RPMI8226 (cell line): ENCODE measurements at places on chromosomes 16 and 17.
A peak's percentile ranks its signal among the peaks of the same experiment; 100 is the strongest.

GRCh38 chr16:1279081-1279944 lies 23.4 kb downstream of the TPSD1 start:
- DNase-seq, result no peak

DNA sequence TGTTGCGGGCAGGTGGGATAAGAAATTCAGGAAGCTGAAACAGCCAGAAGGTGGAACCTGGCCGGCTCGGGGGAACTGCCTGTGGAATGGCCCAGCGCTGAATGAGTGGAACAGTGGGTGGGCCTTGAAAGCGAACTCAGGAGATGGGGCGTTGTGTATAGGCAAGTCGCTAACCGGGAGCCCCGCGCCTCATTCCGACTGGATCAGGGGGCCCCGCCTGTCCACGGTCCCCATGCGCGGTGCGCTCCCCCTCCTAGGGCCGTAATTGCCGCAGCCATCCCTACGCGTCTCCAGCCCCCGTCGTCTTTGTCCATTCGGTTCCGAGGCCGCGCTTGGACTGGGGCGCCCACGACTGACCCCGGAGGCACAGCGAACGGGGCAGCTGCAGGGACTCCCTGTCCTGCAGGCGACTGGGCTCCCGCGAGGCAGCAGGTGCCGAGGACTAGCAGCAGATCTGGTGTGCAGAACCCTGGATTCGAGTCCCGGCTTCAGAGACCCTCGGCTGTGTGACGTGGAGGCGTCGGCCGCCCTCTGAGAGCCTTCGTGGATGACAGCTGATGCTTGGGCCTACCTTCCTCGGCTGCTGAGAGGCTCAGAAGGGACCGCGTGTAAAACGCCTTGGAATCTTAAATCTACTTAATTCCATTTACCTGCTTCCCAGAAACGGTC lies 10.9 kb upstream of the CA4 start:
- no peak for DNase-seq

DNA sequence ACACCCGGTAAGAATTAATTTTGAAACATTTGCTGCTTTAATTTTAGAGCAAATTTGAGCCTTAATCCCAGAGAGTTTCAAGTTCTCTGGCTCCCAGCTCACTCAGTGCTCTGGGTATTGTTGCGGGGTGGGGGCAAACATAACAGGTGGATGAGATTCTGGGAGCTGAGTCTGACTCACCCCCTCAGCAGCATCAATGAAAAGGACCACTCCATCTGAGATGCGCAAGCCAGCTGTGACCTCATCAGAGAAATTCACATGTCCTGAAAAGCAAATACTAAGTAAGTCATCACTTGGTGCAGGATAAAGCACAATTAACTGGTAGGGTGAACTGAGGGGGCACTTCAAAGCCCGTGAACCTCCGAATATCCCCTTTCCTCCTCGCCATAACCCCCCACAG lies 19.9 kb downstream of the EFTUD2 start:
- DNase-seq, result no peak

DNA sequence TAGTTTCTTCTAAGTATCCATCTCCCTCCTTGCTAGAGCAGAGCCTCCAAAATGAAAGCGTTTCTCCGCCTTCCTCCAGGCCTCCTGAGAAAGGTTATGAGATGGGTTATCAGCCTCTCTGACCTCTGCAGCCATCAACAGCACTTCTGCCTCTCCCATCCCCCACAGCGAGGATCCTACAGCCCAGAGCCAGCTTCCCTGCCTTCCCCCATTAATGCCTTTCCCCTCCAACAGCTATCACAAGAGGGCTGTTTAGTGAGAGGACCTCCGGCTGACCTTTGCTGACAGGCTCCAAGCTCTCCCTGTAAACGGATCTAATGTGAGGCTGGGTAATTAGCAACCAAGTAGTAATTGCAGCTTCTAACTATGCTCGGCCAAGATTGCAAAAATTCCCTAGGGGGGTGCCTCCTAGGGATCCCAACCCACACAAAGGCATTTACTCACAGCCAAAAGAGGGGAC lies 55.8 kb downstream of the ZFHX3 start:
- DNase-seq, result no peak

GRCh38 chr17:39791111-39791992 lies 53.6 kb downstream of the GRB7 start:
- no peak for DNase-seq

DNA sequence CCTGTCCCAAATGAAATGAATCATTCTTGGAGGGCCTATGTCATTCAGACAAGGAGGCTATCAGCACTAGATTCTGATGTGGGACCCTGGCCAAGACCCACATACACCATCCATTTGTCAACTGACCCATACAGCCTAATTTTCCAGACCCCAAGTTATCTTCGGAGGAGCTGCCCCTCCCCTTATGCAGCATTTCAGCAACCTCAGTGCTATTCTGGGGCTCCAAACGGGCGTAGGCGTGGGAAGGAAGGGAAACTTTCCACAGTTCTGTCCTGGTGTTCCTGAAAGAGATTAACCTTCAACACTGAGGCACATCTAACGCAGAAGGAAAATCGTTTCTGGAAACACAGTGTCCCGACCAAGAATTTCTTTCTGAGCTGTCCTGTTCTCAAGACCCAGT lies 86.7 kb downstream of the MYH11 start:
- no peak for DNase-seq

GRCh38 chr16:85834741-85835140 lies 35.2 kb downstream of the COX4I1 start:
- no peak for DNase-seq

- DNase-seq, result no peak
Measured at GRCh38 chr17:61863801-61864126, 436 bp upstream of the BRIP1 start.

DNA sequence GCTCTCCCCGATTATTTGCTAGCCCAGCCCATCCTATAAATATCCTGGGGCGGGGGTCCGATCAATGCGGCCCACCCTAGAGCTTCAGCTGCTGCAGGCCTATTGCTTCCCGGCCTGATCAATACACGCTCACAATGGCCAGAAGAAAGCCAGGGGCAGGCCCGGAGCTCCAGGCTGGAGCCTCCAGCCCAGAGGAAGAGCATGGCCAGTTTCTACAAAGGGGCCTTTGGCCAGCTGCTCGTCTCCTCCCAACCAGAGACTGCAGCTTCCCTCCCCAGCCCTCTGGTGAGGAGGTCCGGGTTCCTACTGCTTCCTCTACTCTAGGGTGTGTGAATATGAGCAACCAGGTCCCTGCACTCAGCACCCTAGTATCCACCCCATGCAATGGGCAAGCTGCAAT lies 36.7 kb downstream of the SALL1 start:
- no peak for DNase-seq

- no peak for DNase-seq
Measured at GRCh38 chr16:3797904-3798811, 80.8 kb upstream of the TRAP1 start.

- DNase-seq, result peak; percentile 40
Measured at GRCh38 chr16:66511602-66512271, 38.2 kb downstream of the TK2 start.

DNA sequence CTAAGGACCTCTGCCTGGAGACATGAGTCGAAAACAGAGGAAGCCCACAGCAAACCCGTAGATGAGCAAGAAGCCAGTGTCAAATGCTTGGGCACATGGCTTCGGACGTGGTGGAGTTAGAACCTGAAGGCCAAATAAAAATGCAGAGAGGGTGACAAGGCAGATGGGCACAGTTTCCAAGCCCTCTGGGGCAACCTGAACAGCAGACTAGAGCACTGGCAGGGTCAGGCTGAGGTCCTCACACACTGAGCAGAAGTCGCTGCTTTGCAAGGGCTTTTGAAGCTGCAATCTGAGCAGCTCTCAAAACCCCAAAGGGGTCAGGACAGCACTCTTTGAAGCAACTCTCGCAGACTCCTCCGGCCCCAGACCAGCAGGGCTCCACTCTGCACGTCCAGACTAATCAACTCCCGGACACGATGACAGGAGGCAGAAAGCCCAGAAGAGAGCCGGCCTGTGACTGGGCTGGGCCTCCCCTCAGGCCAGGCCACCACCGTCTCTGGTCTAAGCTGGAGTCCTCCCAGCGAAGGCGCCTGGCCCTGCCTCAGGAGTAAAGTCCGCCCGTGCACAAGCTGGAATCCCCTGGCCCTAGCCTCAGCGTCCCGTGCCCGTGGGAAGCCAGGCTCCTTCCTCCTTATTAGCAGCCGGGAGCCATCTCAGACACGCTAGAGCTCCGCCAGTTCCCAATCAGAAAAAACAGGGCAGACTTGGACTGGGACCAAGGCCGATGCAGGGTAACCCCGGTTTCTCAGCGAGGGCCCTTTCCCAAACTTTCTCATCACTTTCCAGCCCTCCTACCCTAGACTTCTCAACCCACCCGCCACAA lies 924 bp downstream of the SMARCD2 start:
- DNase-seq, result peak; percentile 45

- DNase-seq, result no peak
Measured at GRCh38 chr16:11597235-11598095, 10.7 kb upstream of the LITAF start.

DNA sequence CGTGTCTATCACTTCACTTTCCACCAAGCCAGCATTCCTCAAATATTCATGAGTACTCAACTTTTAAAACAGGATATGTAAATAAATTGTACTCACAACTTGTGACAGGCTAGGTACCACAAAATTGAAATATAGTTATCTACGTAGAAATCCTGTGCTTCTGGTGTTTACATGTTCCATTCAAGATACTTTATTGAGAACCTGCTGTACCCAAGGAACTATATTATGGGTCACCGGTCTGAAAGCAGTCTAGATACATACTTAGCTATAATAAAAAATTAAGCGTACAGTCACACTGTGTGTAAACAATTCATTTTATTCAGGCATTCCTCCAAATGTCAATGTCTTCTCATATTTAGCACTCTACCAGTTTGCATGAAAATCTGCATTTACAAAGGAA lies 482.2 kb upstream of the SOX9 start:
- no peak for DNase-seq

- DNase-seq, result no peak
Measured at GRCh38 chr16:1979271-1980029, 1.8 kb downstream of the NOXO1 start.

DNA sequence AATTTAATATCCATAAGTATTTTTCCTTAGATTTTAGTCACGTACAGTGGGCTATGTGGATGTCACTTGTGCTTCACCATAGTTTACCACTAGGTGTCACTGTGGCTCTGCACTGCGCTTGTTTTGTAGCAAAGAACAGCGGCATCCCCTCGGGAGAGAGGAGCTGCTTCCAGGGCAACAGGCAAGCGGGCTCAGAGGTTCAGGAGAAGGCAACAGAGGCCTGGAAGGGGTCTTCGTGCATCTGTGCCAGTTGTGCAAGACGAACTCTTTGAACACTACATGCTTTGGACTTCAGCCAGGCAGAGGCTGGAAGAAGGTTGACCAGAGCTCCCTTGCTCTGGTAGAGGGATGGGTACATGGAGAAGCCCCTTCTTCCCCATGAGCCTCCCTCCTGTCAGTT lies 20.6 kb downstream of the CYB561 start:
- DNase-seq, result peak; percentile 75

- DNase-seq, result no peak
Measured at GRCh38 chr16:58727028-58727781, 6.9 kb downstream of the GOT2 start.

GRCh38 chr17:18921912-18922451 lies 30.0 kb upstream of the SLC5A10 start:
- DNase-seq, result peak; percentile 72

GRCh38 chr17:81697261-81698044 lies 5.7 kb upstream of the MRPL12 start:
- no peak for DNase-seq

DNA sequence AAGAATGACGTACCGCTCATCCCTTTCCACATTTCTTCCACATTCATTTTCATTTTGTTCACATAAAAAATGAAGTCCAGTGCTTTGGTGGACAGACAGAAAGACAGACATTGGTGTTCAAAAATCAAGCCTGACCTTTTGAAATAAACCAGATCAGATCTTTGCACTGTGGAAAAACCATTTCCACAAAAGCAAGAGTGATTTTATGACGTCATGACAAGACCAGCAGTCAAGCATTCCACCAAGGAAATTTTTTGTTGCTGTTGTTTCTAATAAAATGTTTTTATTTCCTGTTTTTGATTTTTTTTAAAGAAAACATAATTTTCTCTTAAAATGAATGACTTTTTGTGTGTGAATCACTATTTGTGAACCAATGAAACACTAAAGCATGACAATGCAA lies 350.0 kb downstream of the KCNJ2 start:
- DNase-seq, result no peak

DNA sequence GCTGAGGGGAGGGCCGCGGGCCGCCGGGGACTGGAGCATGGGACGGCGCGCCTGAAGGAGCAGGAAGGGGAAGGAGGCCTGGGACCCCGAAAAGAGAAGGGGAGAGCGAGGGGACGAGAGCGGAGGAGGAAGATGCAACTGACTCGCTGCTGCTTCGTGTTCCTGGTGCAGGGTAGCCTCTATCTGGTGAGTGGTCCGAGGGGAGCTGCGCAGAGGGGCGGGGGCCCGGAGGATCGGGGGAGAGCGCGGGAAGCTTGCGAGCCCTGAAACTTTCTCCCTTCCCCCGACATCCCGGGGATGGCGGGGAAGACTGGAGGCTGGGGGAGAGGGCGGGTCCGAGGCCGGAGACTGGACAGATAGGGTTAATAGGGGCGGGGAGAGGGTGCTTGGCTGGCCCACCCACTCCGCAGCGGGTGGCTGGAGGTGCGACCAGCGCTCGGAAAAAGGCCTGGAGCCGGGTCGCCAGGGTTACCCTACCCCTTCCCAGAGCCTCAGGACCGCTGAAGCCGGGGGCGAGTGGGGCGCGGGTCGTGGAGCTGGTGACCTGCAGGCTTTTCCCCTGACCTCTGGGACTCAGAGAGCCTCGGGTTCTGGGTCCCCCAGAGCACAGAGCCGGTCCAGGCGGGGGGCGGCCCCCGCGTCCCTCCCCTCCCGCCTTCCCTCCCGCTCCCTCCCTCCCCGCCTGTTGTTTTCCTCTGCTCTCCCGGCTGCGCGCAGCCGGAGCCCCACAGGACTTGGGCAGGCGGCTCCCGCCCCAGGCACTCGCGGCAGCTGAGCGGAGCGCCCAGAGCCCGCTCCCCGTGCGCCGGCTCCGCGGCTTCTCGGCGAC lies 631 bp downstream of the NXPH3 start:
- peak; percentile 38 for DNase-seq

DNA sequence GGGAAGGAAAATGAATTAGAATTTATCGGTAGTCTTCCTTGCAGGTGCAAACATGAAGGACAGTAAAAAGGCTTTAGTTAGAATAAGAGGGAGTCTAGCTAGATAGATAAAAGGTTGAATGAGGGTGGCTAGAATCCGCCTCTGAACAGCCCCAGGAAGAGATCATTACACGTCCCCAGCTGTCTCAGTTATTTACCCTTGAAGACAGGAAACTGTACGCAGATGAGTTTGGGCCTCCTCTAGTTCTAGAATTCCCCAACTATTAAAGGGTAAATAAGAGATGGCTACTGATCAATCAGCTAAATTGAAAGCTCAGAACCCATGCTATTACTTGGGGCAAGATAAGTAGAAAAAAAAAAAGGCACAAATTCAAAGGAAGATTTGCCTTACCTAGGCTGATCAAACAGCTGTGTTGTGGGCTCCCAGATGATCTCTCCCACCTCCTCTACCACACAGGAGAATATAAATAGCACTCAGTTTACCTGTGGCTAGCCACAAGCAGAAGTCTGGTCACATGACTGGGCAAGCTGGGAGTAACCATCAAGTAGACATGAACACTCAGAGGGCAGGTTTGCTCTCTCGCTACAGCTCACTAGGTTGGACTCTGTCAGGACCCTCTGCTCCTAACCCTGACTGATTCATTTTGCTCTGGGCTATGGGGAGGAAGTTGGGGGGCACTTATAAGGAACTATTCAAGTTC lies 17.0 kb downstream of the FAM117A start:
- peak; percentile 78 for DNase-seq

GRCh38 chr16:2471653-2472487 lies 773 bp downstream of the NTN3 start:
- DNase-seq, result no peak

- no peak for DNase-seq
Measured at GRCh38 chr16:87631067-87631466, 28.8 kb downstream of the JPH3 start.

GRCh38 chr16:51766739-51767138 lies 615.7 kb upstream of the SALL1 start:
- DNase-seq, result no peak
